AG08396 (cell line): ENCODE measurements at places on chromosomes 2 and 18.
A peak's percentile ranks its signal among the peaks of the same experiment; 100 is the strongest.

DNA sequence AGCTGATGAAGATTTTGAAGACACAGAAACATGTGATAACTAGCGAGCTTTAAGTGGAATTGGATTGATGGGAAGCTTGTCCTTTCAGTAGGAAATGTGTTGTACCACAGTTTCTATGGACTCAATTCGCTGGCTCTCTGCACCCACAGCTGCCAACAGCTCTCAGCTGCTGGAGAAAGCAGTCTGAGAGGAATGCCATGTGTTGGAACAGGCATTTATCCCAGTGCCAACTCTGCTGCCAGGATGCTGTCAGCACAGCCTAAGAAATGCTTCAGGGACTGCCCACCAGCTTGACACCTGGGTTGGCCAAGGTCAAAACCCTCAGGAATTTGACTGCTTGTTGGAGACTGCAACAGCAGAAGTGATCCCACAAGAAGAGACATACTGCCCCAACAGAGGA, 193.0 kb upstream of the THSD7B start:
- DNase-seq: no peak

- DNase-seq: no peak
These were observed 213.7 kb upstream of the COPS8 start for GRCh38 chr2:236872015-236872414.

- DNase-seq: no peak
These were observed 103.4 kb upstream of the MSH2 start for GRCh38 chr2:47299555-47299954.

DNA sequence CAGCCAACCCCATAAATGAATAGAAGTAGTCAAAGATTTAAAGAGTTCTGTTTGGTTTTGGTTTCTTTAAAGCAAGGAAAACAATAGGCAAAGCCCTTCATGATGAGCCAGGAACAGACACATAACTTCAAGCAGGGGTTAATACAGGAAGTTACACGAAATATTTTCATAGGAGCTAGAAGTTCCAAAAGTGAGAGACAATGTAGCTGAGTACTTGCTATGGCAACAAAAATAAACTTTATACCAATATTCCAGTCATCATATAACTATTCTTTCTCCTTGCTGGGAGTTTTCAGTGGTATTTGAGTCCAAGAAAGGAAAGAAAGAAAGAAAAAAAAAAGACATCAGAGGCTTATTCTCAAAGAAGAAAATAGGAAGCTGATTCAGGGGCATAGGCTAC, 56.2 kb downstream of the COBLL1 start:
- DNase-seq: no peak

DNA sequence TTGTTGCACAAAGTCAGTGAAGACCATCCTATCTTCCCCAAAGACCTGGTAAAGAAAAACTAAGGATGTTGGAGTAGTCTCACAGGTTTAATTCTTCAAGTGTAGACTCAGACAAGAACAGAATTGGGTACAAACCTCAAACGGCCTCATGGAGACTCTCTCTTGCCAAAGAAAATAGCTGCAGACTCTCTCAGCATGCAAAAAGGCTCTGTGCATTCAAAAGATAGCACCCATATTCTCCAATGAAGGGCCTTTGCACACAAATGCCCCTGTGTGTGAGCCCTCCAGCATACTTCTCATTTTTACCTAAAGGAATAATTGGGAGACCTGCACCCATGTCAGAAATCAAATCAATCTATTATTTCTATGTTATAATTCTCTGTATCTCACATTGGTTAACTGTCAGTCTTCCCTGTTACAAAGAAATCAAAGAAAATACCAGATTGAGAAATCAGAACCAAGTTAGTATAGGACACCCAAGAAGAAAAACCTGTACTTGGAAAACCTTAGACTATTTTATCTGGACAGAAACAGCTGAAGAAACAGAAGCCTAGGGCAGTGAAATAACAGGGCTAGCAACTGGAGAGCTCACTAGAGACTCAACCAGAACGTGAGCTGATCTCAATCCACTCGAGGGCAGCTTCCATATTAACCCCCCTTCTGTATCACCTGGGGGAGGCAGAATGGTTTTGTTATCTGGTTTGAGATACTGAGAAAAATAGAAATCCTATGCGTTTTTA, 134.7 kb upstream of the DNAJC10 start:
- DNase-seq: no peak

- DNase-seq: no peak
These were observed 57.9 kb upstream of the SPHKAP start for GRCh38 chr2:228239207-228239906.

- DNase-seq: no peak
These were observed 4.8 kb downstream of the ANKAR start for GRCh38 chr2:189679226-189679625.

- no peak for DNase-seq
These were observed 25.0 kb upstream of the MAP3K20 start for GRCh38 chr2:173050684-173051083.

GRCh38 chr2:96685577-96686459, 43.3 kb downstream of the FER1L5 start:
- no peak for DNase-seq

- no peak for DNase-seq
These were observed 41.4 kb downstream of the ZAP70 start for GRCh38 chr2:97754690-97755346.

DNA sequence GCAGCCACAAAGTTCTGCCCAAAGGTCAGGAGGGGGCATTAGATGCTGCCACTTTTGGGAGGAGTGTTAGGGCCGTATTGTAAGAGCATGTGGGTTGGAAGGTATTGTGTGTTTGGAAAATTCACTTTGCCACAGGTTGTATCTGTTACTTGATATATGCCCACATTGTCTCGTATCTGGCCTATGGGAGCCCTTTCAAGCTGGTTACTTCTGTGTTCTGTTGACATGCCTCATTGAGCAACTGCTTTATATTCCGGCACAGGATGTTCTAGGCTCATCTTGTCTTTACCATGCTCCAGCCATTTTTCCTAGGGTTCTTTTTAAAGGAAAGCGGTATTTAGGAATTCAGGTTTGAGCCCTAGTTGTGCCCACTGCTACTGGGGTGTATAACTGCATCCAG, 6.0 kb downstream of the ADNP2 start:
- no peak for DNase-seq

DNA sequence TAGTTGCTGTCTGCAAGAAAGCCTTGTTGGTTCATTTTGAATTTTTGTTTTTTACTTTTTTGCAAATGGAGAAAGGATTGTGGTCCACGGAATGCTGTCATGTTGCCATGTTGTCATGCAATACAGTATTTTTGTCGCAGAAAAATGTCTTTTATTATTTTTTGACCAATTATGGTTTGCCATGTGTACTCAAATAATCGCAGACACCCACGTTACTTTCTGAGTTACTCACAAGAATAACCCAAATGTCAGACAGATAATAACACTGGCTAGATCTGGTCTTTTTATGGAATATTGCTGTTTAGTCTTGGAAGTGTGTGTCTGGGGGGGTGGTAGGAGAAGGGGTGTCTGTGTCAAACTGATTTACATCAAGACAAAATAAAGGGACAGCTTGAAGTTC, 188.9 kb downstream of the LTBP1 start:
- no peak for DNase-seq

GRCh38 chr2:205786976-205787375, 104.7 kb downstream of the NRP2 start:
- DNase-seq: no peak

- DNase-seq: peak; percentile 72
These were observed 104.7 kb downstream of the TSN start for GRCh38 chr2:121860033-121860757.

DNA sequence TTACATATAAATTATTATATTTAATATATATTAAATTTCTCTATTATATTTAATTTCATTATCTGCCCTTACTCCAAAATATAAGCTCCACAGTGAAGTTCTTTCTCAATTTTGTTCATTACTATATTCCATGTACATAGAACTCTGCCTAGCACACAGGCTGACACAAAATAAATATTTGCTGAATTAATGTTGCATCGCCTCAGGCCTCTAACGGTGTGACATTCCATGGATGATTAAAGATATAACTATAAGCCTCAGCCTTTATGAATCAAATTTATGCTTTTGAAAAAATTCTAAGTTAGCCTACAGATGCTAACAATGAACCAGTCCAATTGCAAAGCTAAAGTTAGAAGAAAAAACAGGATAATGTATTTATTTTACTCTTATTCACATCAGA, 1337.2 kb upstream of the NRXN1 start:
- no peak for DNase-seq

DNA sequence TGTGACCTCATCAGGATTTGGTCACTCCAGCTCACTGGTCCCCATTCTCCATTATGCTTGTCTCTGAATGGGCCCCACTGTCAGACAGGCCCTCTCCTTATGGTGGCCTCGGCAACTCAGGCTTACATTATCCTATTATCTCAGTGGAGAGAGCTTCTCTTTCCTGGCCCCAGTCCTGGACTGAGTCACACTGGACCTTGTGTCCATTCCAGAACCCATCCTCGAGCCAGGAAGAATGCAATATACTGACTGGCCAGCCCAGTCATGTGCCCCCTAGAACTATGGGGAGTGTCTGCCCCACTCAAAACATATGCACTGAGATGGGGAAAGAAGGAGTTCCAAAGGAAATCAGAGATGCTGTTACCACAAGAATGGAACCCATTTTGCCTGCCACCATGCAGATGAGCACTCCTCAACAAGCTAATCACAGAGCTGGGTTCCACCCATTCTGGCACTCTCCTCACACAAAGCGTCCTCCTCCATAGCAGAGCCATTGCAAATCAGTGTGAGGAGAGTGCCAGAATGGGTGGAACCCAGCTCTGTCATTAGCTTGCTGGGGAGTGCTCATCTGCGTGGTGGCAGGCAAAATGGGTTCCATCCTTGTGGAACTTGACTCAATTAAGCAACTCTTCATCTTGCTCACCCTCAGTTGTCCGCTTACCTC, 71.9 kb downstream of the CHRNA1 start:
- peak; percentile 31 for DNase-seq

GRCh38 chr2:9897331-9897737, 54.1 kb downstream of the TAF1B start:
- peak; percentile 49 for DNase-seq

DNA sequence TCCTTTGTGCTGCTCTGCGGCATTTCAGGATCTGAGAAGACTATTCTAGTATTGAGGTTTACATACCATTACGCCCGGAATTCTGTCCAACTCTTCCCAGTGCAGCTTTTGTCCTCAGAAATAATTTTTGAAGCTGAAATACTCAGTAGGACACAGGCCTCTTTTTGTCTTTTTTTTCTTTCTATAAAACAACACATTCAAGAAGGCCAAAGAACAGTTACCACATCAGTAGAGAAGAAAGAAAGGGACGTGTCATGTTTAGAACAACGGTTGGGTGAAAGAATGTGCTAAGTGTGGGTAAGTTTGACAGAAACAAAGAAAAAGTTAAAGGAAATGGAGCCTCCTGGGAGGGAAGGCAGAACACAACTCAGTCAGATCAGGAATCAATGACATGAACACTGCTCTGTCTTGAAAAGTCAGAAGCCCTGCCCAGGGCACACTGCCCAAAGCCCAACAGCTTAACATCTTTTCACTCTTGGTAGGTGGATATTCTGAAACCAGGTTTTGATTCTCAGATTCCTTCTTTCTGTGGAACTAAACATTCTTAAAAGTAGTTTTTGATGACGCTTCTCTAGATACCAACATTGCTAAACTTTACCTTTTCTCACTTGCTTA, 198.6 kb upstream of the CWC22 start:
- DNase-seq: no peak

DNA sequence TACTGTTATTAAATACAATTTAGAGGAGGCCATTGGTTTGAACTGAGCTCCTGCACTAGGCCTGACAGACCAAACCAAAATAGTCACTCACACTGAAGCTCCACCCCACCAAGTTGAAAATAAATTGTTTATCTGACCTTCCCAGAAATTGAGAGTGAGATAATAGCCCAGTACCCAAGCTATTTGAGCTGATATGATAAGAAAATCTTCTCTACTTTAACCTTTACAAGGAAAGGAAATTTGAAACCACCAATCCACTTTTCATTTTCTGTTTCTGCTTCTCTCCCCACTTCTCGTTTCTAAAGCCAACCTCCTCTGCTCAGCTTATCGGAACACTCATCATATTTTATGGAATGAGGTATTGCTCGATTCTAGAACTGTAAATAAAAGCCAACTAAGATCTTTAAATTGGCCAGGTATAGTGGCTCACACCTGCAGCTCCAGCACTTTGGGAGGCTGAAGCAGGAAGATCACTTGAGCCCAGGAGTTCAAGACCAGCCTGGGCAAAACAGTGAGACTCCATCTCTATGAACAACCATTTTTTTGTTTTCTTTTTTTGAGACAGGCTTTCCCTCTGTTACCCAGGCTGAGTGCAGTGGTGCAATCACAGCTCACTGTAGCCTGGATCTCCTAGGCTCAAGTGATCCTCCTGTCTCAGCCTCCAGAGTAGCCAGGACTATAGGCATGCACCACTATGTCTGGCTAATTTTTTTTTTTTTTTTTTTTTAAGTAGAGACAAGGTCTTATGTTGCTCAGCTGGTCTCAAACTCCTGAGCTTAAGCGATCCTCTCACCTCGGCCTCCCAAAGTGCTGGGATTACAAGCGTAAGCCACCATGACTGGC, 13.3 kb upstream of the GALM start:
- no peak for DNase-seq

- no peak for DNase-seq
These were observed 50.1 kb downstream of the HS1BP3 start for GRCh38 chr2:20600756-20601325.

DNA sequence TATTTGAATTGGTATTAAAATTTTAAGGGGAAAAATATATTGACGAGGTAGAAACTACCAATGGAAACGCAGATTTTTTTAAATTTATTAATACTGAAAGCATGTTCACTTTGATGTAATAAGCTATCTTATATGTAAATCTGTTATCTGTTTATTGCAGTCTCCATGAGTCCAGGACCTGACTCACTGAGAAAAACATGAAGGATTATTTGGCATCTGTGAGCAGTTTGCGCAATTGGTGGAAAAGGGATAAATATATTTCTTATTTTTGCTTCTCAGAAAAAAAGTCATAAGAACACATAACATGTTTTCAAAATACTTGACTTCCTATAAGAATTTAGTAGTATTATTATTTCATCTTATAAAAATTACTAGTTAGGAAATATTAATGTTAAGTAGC, 561.4 kb downstream of the ADCYAP1 start:
- DNase-seq: no peak

DNA sequence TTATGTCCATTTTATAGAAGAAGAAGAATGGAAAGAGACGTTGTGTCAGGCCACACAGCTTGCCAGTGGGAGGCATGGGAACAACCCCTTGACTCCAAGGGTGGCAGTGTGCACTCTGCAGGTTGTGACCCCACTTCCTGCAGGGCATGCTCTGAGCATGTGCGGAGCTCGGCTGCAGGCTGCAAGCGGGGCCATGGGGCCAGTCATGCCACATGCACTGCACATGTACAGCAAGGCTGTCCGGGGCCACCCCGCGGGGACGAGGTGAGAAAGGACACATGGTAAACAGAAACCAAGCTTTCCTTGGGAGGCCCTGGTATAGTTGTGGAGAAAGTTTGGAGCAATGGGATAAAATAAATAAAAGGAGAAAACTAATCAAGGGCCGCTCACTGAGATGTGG, 47.4 kb upstream of the DNMT3A start:
- no peak for DNase-seq

- DNase-seq: no peak
These were observed 6.5 kb upstream of the LGALSL start for GRCh38 chr2:64447317-64448040.

- no peak for DNase-seq
These were observed 69.9 kb downstream of the AFF3 start for GRCh38 chr2:100072503-100072902.

- peak; percentile 29 for DNase-seq
These were observed 852 bp downstream of the POLI start for GRCh38 chr18:54269893-54270844.

- DNase-seq: no peak
These were observed 295.8 kb upstream of the ZNF804A start for GRCh38 chr2:184302506-184302905.

GRCh38 chr18:5429681-5430080, 114.1 kb downstream of the EPB41L3 start:
- no peak for DNase-seq
